ENCODE measurements at places on chromosomes 11 and 22. TPM values are rescaled to one million over a fixed set of nuclear protein-coding genes. Genes with fewer than 3 reads are reported as not detected.

GRCh38 chr11:108483163-108483562, 15.0 kb downstream of the POGLUT3 start:
- no peak for DNase-seq

GRCh38 chr11:43503417-43503816, 144.7 kb downstream of the TTC17 start:
- no peak for DNase-seq

HBG2 gene
- total RNA-seq = 2.1 TPM

GRCh38 chr11:18972336-18972735, 33.1 kb upstream of the MRGPRX1 start:
- DNase-seq = no peak

- no peak for DNase-seq
Observed at GRCh38 chr11:67312187-67313021, 9.1 kb downstream of the SSH3 start.
